Ascending aorta (tissue), 2 donors: ENCODE measurements at places on chromosomes 16 and 17. TPM values are rescaled to one million over a fixed set of nuclear protein-coding genes. Genes with fewer than 3 reads are reported as not detected.
A peak's percentile ranks its signal among the peaks of the same experiment; 100 is the strongest.

MT1E gene
- total RNA-seq, result 456 TPM

C16orf46 gene
- total RNA-seq, result not detected

CSH2 gene
- total RNA-seq, result not detected

ABCC12 gene
- total RNA-seq, result not detected

BCL6B gene
- total RNA-seq, result 16.4 TPM

KRTAP9-7 gene
- not detected for total RNA-seq

ATF7IP2 gene
- total RNA-seq, result not detected

GRCh38 chr17:80023481-80024205, 12.0 kb downstream of the TBC1D16 start:
- no peak for DNase-seq
- H3K4me3 ChIP-seq, result peak overlapping the region; percentile 52
- peaks cover 18% of the 10 kb centered on the region for H3K4me1 ChIP-seq
- H3K27ac ChIP-seq, result peak overlapping the region; percentile 6
- H3K27me3 ChIP-seq, result no peaks in the 10 kb centered on the region
- H3K36me3 ChIP-seq, result no peaks in the 10 kb centered on the region

GRCh38 chr17:52134641-52135040, 23.9 kb downstream of the CA10 start:
- no peak overlapping the region for H3K4me3 ChIP-seq
- DNase-seq, result no peak
- H3K36me3 ChIP-seq, result no peaks in the 10 kb centered on the region
- no peaks in the 10 kb centered on the region for H3K4me1 ChIP-seq
- H3K27me3 ChIP-seq, result no peaks in the 10 kb centered on the region
- no peak overlapping the region for H3K27ac ChIP-seq

DNA sequence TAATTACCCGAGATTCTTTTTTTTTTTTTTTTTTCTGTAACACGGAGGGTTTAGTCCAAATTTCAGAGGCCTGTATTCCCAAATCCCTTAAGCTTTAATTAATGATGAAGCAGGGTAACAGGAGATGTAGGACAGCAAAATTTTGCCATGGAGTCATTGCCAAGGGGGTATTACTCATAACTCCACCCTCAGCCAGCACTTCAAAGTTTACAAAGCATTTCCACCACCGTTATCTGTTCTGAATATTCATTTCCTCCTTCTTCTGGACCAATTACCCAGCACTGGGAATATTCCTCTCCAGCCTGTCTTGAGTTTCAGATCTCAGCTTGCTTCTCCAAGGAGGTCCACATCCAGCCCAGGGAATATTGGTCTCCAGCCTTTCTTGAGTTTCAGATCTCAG, 747.5 kb upstream of the EEF2KMT start:
- H3K27me3 ChIP-seq, result no peaks in the 10 kb centered on the region
- H3K36me3 ChIP-seq, result no peaks in the 10 kb centered on the region
- no peak overlapping the region for H3K4me3 ChIP-seq
- no peaks in the 10 kb centered on the region for H3K4me1 ChIP-seq
- DNase-seq, result no peak

DNA sequence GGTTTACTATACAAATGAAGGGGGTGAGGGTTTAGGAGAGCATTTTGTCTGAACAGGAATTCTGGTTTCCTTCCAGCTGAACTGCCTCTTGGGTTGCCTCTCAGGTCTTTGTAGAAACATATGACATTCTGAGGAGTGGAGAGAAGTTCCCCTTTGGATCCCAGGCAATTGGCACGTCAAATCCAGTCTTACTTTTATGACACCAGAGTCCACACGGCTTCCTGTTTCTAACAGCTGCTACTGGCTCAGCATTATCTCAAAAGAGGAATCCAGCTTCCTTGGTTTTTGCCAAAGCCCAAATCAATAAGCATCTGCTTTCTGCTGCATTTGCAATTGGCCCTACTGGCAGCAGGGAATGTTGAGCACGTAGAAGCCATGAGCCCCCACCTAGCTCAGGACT, 97.6 kb upstream of the FAM20A start:
- H3K4me3 ChIP-seq, result no peak overlapping the region
- H3K4me1 ChIP-seq, result no peaks in the 10 kb centered on the region
- H3K36me3 ChIP-seq, result no peaks in the 10 kb centered on the region
- DNase-seq, result no peak
- H3K27ac ChIP-seq, result peak overlapping the region; percentile 27
- H3K27me3 ChIP-seq, result no peaks in the 10 kb centered on the region

GRCh38 chr16:2090777-2091546, 43.2 kb downstream of the TSC2 start:
- no peak overlapping the region for H3K27ac ChIP-seq
- no peak overlapping the region for H3K4me3 ChIP-seq
- DNase-seq, result no peak

GRCh38 chr17:77528516-77529327, 388.0 kb downstream of the SEC14L1 start:
- no peaks in the 10 kb centered on the region for H3K4me1 ChIP-seq
- peak overlapping the region; percentile 34 for H3K4me3 ChIP-seq
- DNase-seq, result no peak
- no peaks in the 10 kb centered on the region for H3K27me3 ChIP-seq
